CD4-positive, alpha-beta T cell treated with Interleukin-4 for 4 hours (primary cell): ENCODE measurements at places on chromosomes 16 and 17.

DNA sequence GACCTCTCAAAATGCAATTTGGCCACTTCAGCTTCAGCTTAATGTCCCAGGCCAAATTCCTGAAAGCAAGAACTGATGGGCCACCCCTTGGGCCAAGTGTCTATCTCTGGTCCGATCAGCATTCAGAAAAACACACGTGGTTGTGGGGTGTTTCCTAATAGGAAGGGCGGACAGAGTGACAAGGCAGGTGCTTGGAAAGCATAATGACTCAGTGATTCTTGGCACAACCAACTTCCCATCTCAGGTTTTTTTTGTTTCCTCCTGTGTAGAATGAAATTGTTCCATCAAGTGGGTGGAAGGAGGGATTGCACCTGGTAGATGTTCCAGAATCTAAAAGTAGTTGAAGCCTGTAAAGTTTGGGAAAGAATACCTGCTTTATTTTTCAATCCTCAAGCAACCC is 155.6 kb downstream of the HS3ST2 start:
- DNase-seq, result no peak

GRCh38 chr17:65558683-65559460 is 2.6 kb downstream of the AXIN2 start:
- DNase-seq, result no peak

DNA sequence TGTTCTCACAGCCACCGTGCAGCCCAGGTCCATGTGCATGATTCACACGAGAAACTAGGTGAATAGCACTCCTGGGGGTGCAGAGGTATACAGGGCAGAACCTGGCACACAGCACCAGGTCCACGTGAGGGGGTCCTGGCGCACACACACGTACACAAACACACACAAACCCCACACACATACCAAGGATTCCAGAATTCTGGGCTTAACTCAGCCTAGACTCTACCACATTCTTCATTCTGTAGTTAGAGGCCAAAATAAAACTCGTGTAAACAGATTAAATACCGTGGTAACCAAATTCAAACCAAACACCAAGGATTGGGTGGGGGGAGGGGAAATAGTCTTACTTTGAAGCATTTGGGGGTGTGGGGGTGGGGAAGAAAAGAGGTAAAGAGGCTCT is 58.5 kb downstream of the XYLT1 start:
- DNase-seq, result no peak

DNA sequence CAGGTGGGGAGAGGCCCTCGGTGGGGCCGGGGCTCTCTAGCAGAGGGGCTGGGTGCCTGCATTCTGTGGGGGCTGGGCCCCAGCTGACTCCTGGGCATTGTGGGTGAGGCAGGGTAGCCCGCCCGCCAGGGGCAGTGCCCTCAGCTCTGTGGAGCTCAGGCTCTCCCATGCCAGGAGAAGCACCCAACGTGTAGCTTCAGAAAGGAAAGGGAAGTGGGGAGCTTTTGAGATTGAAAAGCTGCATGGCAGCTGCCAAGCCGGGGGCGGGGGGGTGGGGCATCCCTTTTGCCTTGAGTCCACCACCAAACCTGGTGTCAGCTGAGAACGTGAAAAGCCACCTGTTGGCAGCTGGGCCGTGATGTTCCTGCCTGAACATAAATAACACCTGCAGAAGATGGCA is 192.1 kb upstream of the CIBAR2 start:
- DNase-seq, result no peak

GRCh38 chr17:38910325-38910724 is 15.1 kb upstream of the LASP1NB start:
- DNase-seq, result no peak

DNA sequence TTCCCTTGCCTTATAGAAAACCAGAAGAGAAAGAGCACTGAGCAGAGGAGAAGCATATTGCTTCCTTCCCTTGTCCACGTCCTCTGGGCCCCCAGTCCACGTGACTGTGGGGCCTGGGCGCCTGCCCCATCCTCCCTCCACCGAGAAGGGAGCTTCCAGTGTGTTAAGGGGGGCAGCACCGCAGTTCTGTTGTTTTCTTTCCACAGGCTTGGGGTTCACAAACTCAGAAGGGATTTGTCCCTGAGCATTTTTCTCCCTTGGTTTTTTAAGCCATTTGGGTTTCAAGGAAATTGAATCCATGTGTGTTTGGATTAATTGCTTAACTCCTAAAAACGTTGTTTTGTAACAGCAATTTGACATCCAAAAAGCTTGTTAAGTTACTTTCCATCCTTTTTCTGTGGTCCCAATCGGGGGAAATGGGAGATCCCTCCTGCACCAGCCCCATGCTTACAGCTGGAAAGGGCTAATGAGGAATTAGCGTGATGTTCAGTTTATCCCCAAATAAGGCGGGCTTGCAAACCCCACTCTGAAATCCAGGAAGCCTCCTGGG is 347.5 kb upstream of the TNRC6C start:
- DNase-seq, result no peak

- peak; percentile 94 for DNase-seq
Observed at GRCh38 chr16:89721546-89722391, 432 bp downstream of the ZNF276 start.

DNA sequence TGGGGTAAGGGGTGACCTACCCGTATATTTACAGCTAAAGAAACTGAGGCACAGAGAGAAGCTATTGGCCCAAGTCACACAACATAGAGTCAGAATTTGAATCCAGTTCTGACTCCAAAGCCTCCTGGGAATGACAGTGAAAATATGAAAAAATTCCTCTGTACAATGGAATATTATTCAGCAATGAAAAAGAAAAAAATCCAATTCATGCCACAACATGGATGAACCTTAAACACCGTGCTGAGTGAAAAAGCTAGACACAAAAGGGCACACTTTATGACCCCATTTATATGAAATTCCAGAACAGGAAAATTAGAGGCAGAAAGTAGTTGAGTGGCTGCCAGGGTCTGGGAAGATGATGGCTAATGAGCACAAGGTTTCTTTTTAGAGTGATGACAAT is 75.4 kb downstream of the LITAF start:
- DNase-seq, result no peak

GRCh38 chr16:80851831-80852230 is 47.4 kb upstream of the CDYL2 start:
- DNase-seq, result no peak

DNA sequence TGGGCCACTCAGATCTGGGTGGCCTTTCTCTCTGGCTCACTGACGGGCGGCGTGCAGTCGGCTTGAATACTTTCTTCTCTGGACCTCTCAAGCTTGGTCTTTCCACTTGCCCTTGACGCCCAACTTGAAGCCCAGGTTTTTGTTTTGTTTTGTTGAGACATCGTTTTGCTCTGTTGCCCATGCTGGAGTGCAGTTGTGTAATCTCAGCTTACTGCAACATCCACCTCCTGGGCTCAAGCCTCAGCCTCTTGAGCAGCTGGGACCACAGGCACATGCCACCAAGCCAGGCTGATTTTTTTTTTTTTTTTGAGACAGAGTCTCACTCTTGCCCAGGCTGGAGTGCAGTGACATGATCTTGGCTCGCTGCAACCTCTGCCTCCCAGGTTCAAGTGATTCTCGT is 22.7 kb upstream of the KIF19 start:
- DNase-seq, result no peak
